ENCODE measurements at places on chromosomes 3 and 15.

DNA sequence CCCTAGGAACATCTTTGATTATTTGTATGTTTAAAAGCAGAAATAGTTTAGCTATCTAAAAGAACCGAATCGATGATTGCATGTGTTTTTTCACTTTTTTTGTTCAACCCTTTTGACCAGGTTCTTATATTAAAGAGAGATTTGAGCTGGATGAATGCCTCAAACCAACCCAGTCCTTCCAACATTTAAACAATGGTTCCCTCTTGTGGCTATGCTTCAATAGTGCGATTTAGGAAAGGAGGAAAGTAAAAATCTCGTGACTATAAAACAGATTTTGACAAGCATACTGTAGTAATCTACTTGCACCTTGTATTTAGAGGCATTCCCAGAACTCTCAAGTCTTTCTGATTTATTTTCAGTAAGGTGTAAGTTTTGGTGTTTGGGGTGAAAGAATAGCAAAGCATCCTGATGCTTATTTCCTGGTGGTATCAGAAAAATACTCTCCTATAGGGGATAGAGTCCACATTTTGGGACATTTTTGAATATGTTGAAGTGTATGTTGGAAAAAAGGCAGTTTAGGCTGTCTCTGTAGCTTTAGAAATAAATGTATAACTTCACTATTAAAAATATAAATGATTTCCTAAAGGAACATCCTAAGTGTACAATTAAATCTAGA, 159.6 kb upstream of the KCNH8 start:
- DNase-seq = no peak

- no peak for DNase-seq
These were observed 94.8 kb downstream of the CACNA1D start for GRCh38 chr3:53589201-53589600.

GRCh38 chr15:31554261-31554660, 227.6 kb downstream of the KLF13 start:
- no peak for DNase-seq

GRCh38 chr3:13013994-13014754, 59.1 kb downstream of the IQSEC1 start:
- no peak for DNase-seq

GRCh38 chr15:41492597-41493204, 973 bp upstream of the ITPKA start:
- DNase-seq = no peak

- no peak for DNase-seq
These were observed 89.5 kb upstream of the IL12A start for GRCh38 chr3:159899166-159899565.

- DNase-seq = no peak
These were observed 82.1 kb downstream of the GABRB3 start for GRCh38 chr15:26690778-26691177.

- DNase-seq = no peak
These were observed 221.2 kb downstream of the NTRK3 start for GRCh38 chr15:88035381-88035780.

GRCh38 chr3:191136347-191136746, 62.7 kb upstream of the OSTN start:
- no peak for DNase-seq

DNA sequence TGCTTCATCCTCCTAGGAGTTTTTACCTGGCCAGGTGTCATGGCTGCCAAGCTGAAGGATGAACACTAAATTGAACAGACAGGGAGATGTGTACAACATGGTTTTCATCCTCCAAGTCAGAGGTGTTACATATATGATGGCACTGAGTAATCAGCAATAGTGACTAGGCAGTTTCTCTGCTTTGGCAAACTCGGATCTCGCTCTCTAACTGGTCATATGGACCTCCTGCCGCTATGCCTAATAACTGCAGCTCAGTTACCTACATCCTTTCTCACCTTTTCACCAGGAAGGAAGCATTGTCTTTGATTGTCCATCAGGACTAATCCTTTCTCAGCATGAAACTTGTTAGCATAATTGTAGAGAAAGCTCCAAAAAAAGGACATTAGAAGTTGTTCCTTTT, 175.9 kb upstream of the PLSCR5 start:
- no peak for DNase-seq

GRCh38 chr3:13417166-13417947, 2.8 kb downstream of the NUP210 start:
- no peak for DNase-seq

DNA sequence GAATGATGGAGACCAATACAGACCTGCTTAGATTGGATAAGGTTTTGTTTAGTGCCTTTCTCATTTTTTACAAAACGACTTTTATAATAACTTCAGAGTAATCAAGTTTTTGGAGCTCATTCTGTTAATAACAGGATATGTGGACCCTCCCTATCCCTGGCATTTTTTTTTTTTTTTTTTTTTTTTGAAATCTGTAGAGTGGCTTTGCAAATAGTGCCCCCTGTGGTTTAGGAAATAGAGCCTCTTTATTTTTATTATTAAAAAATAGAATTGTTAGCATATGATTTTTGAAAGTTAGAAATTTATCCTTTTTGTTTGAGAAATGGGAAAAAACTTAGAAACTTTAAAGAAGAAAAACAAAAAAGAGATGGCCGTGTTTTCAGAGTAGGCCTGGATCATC, 11.4 kb downstream of the SKIL start:
- no peak for DNase-seq

- DNase-seq = no peak
These were observed 1.1 kb downstream of the RCCD1 start for GRCh38 chr15:90955624-90956273.

- no peak for DNase-seq
These were observed 32.0 kb downstream of the TRPM1 start for GRCh38 chr15:31069360-31070000.

DNA sequence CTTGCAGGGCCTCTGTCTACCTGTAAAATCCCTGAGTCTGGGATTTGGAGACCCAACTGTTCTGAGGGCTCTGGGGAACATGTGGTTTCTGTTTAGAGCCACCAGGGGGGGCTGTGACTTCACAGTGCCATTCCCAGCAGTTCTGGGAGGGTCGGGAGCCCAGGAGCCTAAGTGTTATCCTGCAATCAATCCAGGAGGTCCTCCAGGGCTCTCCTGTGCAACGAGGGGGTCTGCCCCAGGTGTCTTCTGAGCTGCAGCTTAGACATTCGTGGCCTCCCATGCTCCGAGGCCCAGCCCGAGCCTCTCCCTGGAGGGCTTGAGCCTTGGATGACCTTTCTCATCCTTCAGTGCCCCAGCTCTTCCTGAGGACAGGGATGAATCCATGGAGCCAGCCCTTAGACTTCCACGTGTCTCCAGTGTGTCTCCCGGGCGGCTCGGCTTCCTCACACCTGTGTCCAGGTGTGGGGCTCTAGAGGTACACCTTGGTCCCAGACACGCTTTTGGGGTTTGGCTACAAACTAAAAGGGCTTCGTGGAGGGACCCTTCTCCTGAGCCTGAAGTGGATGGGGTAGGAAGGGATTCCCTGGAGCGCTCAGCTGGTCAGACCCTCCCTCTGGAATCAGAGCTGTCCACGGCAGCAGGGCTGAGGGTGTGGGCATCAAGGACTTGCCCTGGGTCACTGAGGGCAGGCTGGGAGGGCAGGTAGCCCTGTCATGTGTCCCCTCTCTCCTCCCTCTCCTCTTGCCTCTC, 20.3 kb upstream of the ABTB1 start:
- DNase-seq = no peak

GRCh38 chr3:106008766-106009165, 140.0 kb upstream of the CBLB start:
- DNase-seq = no peak

DNA sequence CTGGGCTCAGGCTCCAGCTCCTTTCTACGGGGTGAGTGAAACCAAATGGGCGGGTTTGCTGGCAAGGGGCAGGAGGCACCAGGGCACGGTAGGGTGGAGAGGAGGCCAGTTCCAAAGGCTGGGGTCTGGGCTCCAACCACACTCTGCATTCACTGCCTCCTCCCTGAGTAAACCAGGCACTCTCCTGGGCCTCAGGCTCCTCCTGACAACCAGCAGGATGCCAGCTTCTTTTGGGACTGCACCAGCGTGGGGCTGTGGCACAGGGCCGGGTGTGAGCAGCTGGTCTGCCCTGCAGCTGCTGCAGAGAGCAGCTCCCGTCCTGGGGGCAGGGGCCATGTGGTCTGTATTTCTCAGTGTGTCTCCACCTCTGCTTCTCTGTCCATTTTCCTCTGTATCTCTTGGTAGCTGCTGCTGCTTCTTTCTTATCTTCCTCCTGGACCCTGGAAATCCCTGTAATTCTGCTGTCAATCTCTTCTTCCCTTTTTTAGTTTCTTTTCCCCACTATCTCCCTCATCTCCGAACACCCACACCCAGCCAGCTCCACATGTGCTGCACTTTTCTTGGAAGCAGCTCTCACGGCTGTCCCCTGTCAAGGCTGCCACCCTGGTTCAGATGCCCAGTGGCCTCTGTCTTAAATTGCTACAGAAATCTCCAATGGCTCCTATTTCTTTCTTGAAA, 54.9 kb upstream of the TBC1D21 start:
- no peak for DNase-seq

DNA sequence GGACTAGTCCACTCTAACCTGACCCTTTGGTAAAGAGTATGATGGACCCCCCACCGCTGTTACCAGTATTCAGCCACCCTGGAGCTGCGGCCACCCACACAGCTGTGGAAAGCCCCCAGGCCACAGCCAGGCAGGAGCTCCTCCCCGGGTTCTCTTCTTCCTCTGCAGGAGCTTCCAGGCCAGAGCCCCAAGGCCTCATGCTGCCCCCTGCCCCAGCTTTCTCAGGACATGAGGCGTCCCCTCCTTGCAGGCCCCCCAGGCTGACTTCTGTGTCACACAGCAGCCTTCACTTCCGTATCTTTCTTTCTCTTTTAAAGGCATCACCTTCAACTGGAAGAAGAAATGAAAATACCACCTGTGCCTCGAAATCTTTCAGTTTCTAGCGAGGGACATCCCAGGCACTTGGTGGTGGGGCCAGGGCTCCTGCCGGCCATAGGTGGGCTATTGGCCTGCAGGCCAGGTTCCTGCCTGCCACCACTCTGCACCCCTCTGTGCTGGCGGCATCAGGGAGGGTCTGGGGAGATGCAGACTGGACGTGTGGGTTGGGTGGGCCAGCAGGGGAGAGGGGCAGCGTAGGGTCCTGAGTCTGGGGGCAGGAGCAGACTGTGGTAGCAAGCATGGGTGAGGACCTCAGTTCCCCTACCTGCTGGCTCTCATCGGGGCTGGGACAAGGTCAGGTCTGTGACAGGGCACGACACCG, 19.9 kb downstream of the KLF13 start:
- no peak for DNase-seq

- DNase-seq = no peak
These were observed 1.0 kb downstream of the CPNE9 start for GRCh38 chr3:9704347-9705322.

DNA sequence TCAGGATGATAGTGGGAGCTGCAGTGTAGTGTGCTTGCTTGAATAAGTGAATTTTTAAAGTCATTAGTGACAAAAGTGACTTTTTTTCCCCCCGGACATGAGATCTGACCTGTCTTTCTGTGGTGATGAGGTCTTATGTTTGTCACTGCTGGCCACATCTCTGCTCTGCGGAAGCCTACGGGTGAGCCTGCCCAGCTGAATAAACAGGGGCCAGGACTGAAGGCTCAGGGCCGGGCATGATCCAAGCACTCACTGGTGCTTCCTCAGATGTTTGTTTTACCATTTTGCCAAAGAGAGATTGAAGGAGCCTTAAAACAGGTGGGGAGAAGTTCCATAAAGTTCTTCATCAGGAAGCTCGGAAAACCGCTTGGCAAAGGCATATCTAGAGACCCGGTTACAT, 35.0 kb downstream of the RPL39L start:
- DNase-seq = no peak

GRCh38 chr3:66261355-66261754, 40.6 kb downstream of the SLC25A26 start:
- no peak for DNase-seq

DNA sequence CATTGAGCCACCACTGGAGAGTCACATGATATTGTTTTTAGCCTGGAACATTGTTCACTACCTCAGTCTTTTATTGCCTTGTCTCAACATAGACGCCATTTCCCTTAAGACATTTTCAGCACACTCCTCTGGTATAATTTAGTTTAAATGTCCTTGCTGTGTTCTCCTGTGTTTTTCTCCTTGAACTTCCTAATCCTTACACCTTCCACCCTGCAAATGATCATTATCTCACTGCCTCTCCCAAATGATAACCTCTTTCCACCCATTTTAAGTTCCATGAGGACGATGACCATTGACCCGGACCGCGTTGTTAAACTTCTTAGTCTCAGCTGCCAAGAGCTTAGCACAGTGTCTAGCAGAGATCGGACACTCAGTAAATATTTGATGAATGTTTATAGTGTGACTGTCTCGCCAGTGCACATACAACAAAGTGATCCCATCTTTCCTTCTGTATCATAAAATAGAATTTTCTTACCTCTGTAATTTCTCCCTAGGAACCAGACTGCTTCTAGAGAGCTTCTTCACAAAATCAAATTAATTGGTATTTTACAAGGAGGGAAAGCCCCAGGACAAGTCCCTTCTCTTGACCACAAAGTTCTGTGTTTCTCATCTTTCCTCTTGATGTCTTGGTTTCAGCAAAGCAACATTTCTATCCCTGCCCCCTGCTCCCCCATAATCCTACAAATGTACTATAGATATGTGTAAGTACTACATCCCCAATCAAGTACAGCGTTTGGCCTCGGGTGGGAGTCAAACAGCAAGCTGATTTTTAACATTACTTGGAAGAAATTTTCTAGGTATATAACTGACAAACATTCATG, 429.6 kb downstream of the LPP start:
- no peak for DNase-seq

DNA sequence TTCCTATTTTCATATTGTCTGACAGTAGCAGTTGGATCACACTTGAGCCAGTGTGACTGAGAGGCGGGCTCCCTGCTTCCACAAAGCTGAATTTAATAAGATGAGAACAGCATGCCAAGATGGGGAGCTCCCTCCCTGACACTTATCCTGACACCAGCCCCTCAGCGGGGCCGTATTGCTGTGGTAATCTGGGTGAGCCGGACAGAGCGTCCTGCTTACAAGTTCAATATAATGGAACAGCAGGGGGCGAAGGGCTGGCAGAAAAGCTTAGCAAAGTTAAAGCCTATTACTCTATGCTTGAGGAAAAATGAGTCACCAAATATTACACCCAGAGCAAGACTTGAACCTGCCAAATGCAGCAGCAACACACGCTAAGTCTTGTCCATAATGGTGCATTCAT, 163.8 kb upstream of the CMC1 start:
- DNase-seq = no peak

- no peak for DNase-seq
These were observed 116.6 kb downstream of the TOP2B start for GRCh38 chr3:25547943-25548674.

- no peak for DNase-seq
These were observed 48.8 kb upstream of the MANF start for GRCh38 chr3:51336261-51336660.

GRCh38 chr15:78739996-78740903, 71.0 kb downstream of the ADAMTS7 start:
- DNase-seq = no peak

Data from activated naive CD8-positive, alpha-beta T cell treated with anti-CD3 and anti-CD28 coated beads, Interleukin-2, amount 50 U/mL, for 16 hours (primary cell).